ENCODE measurements at places on chromosomes 11 and 22.

DNA sequence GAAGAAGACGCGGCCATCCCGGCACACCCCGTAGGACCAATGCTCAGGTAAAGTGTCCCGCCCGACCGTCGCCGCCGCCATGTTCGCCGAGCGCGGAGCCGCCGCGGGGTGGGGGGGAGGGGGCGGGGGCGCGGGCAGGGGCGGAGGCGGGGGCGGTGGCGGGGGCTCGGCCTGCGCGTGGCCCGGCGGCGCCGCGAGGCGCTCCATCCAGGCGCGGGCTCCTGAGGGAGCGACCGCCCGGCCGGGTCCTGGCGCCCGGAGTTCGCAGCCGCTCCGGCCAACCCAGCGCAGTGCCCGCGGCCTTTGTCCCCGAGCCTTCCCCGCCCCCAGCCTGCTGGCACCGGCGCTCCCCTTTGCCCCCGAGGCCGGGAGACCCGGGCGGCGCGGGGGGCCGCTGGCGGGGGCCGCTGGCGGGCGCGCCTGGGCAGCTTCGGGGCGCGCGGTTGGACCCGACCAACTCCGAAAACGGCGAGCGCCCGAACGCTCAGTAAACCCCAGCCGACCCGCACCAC is at the start of gene PLEKHA7:
TSS of gene PLEKHA7 (minus strand) at position 94 of the 512 bp plus-strand sequence. CDS start at position 81, 13 bp downstream.
- DNase-seq, result no peak

GRCh38 chr11:119144825-119145486 is 3.9 kb upstream of the ABCG4 start:
- peak; percentile 68 for DNase-seq

DNA sequence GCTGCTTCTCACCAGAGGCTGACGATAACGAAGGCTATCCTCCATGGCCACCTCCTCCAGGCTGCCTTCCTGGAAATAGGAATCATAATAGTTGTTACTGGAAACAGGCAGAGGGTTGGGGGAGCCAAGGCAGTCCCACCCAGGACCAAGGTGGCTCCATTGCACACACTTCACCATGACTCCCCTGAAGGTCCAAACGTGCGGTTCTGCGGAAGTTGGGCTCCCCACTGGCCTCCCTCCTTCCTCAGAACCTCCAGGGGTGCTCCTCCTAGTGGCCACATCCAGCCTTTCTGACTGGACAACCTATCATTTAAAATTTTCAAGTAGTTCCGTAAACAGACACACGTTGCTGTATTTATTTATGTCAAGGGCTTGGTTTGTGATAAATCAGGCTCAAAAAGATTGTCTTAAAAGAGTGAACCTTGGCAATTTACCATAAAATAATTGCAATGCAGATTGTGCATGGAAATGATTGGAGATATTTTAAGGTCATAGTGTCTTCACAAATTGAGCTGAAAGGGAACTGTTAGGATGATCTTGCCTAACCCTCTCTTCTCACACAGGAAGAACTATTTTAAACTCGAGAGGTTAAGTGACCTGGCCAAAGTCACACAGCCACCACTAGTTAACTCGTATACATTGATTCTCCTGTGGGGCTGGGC is 1.4 kb upstream of the TCN2 start:
- DNase-seq, result peak; percentile 25

DNA sequence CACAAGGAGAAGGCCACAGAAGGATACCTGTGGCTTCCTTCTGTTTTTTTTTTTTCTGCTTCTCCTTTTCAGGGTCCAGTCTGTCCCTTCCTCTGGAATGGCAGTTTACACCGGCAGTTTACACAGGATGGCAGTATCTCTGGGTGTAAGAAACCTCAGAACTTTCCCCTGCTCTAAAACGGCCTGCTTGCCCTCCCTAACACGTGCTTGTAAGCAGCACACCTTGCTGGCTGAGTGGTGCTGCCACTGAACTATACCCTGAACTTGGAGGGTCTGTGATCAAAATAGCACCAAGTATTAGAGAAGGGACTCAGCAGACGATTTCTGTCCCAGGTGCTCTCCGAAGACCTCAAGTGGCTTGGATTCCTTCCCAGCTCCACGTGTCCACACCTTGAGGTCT is 904 bp upstream of the OPCML start:
- DNase-seq, result no peak

DNA sequence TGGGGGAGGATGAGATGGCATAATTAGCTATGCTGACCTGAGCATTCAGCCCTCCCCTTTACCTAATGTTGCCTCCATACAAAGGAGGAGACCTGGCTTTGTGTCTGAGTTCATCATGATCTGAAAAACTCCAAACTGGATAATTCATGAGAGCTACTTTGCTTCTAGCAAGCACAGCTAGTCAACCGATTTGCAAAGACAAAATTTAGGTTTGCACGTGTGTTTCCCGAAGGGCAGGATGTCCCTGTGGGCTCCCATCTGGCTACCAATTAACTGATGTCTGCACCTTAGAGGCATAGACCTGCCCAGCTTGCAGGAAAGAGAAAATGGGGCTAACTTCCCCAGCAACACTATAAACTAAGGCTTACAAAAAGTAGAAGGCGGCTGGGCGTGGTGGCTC is 42.2 kb upstream of the POU2AF1 start:
- DNase-seq, result no peak

DNA sequence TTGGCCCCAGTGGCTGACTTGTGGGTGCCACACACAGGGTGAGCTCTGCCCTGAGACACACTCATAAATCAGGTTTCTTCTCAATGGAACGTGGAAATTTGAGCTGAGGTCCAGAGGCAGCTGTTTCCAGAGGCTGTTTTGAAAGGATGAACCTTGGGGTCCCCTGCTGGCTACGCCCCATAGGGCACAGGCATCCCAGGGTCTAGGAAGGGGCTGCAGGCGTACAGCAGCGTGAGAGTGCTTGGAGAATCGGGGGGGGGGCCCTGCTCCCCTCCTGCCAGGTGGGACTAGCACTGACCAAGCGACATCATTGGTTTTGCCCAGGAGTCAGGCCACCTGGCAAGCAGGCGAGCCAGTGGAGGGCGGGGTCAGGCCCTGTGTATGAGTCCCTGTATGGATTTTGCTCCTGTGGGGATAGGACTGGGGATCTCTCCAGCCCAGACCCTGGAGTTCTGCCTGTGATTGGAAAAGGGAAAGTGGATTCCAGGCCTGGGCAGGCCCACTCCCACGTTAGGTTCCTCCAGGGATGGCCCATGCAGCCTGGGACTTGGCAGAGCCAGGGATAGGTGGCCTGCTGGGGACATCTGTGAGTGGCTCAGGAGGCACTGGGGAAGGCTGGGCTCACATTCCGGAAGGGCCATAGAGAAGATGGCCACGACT is 61.0 kb downstream of the FBXO7 start:
- DNase-seq, result no peak

DNA sequence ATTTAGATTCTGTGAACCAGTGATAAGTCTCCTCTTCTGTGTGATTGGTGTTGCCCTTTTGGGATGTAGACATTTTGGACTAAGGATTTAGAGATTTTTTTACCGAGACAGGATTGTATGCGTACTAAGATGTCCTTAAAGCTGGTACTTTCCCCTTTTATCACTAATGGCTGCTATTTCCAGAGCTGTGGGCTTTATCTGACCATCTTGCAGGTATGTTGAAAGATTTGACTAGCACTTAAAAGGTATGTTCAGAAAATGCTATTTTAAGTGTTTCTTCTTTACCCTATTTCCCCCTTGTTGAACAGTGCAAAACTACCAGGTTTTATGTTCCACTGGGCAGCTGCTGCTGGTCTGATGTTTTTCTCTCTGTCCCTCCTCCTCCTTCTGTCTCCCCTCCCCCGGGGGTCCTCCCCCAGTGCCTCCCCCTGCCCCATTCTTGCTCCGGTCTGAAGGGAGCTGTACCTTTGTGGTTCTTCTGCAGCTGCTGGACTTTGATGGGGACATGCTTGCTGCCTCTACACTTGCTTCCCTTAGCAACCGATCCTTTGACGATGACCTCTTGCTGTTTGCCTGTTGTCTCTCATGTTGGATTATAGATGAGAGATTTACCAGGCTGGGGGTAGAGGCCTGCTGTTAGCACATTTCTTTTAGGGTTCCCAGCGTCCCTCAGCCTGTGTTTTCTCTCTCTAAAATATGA is 59.6 kb downstream of the ZNRF3 start:
- no peak for DNase-seq

GRCh38 chr11:19419021-19419750 is 178.4 kb upstream of the E2F8 start:
- DNase-seq, result peak; percentile 89

GRCh38 chr11:111765320-111765983 is 737 bp downstream of the PPP2R1B start:
- DNase-seq, result no peak

DNA sequence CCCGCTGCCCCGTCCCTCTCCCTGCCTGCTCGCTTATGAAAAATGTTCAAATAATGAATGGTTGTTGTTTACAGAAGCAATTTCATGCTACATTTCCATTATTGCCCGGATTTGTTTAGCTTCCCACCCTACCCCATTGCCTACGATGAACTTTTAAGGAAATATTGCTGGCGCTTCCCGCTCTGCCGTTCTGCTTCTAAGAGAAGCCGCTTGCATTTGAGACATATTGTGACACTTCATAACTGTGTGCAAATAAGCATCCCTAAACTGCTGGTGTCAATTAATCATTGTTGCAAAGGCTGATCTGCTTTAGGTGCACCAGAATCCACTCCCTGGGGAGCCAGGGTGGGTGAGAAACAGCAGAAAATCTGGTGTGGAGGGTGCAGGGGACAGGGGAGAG is 52.3 kb upstream of the LMO1 start:
- no peak for DNase-seq

DNA sequence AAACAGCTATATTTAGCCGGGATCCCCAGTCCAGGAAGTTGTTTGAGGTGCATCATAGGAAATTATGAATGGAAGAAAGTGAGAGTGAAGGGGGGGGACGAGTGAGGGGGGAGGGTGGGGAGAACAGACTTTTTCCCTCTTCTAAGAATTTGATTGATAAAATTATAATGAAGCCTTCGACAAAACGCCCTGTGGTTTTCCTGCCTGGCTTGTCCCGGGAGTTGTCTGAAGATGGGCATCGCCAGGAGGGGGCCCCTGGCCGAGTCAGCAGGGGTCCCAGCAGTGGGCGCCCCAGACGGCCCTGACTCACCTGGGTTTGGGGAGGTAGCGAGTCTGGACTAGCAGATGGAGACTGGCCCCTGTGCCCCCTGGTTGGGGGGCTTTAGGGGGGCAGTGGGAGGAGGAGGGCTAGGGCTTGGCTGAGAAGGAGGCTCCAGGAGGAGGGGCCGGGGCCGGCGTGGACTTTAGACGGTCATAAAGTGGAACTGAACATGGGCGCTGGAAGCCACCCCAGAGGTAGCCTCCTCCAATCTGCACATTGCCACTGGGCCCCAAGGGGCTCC is 336 bp upstream of the LIF start:
- DNase-seq, result no peak

GRCh38 chr11:94025690-94026394 is 4.7 kb downstream of the HEPHL1 start:
- peak; percentile 52 for DNase-seq

DNA sequence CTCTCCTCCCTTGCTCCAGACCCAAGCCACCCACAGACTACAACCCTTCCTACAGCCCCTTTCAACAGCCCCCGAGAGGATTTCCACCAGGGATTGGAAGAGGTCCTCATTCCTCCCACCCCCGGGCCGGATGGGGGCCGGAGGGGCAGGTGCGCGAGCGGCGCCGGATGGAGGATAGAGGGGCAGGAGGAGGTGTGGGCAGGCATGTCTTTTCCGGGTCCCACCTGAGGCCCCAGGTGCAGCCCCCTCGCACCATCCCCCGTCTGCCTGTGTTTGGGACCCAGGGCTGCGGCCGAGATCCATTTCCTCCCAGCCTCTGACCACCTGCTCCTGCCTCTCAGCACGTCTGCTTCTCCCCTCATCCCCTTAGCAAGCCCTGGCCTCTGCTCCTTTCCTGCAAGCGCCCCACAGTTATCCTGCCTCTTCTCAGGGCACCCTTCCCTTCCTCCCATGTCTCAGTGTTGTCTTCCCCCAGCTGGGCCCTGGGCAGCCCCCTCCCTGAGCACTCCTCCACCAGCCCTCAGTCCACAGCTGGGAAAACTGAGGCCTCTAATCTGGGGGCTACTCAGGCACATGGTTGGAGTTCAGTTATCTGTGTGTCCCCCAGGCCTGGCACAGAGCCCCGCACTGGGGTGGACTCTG is 19.3 kb upstream of the CBX7 start:
- DNase-seq, result no peak

GRCh38 chr11:24949406-24949805 is 452.6 kb downstream of the LUZP2 start:
- no peak for DNase-seq

DNA sequence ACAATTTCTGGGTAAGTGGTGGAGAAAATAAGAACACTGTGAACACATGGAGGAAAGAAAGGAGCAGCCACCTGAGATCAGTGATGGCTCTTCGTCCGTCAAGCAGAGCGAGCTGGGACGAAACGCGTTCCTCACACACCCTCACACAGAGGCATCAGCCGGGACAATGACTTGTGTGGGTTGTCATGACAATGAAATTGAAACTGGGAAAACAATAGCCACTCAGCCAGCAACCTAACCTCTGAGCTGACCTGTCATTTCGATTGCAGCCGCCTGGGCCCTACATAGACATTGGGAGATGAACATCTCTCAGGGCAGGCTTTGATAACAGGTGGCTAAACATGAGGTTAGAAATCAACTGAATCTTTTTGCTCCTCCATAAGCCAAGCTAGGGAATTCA is 51.3 kb downstream of the TRIM29 start:
- DNase-seq, result no peak

DNA sequence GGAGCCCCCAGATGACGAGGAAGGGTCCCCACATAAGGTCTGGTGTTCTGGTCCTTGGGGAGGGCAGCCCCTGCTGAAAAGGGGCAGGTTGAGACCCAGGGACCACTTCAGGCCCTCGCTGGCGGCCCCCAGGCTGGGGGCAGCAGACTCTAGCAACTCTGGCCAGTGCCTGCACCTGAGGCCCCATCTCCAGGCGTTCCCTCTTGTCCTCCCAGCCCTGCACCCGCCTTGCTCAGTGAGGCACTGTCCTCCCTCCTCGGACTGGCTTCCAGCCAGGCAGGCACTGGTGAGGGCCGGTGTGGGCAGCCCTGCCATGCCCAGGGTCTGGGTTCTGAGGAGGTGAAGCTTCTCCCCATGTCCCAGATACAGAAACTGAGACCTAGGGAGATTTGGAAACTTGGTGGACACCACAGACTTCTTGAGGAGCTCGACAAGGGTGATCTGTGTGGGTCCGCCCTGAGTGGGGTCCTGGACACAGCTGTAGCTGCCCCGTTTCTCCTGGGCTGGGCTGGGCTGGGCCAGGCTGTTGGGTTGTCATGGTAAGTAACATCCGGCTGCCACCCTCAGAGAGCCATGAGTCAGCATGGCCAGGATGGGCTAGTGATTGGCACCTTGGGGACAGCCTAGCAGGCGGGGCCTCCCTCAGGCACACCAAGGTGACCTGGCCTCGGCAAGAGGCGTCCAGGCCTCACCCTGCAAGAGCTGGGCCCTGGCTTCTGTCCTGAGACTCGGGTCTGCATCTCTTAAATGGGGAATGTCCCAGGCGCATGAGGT is 11.1 kb upstream of the PHLDA2 start:
- DNase-seq, result no peak

- peak; percentile 93 for DNase-seq
Observed at GRCh38 chr11:65040847-65041622, at the start of gene SAC3D1. Gene SAC3D1, plus strand, starts transcription at chr11:65041210. Its CDS starts 83 bp downstream, at chr11:65041293.

GRCh38 chr11:114080219-114080618 is 20.7 kb downstream of the ZBTB16 start:
- no peak for DNase-seq

DNA sequence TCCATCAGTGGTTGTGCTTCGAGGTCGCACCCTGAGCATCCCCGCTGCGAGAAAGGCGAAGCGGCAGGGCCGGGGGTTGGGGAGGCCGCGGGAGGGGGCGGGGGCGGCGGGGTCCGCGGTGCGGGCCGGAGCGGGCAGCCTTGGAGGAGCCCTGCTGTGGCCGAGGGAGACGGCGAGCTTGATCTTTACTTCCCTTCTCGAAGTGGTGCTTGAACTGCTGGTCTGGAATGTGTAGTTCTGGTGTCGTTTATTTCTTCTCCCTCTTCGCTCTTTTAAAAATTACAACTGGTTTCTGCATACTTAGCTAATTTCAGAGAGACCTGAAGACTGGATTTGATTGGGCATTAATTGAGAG is 1.1 kb downstream of the APLP2 start:
- DNase-seq, result peak; percentile 36

All from IMR-90 (cell line).